ENCODE measurements at places on chromosomes 3 and 15.

GRCh38 chr15:41656188-41656587, 4.0 kb upstream of the MGA start:
- no peak for DNase-seq

DNA sequence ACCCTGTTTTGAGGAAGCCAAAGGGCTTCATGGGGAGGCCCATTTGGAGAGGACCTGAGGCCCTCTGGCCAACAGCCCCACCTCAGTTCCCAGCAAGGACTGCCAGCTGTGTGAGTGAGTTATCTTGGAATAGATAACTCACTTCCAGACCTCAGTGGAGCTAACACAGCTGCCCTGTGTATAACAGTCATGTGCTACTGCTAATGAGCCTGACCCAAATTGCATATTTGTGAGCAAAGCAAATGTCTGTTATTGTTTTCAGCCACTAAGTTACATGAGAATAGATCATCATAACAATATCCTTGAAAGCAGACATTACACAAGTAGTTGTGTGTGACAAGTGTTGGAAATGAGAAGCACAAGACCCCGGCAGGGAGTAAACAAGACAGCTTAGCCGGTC, 355.8 kb downstream of the MCTP2 start:
- DNase-seq = no peak

DNA sequence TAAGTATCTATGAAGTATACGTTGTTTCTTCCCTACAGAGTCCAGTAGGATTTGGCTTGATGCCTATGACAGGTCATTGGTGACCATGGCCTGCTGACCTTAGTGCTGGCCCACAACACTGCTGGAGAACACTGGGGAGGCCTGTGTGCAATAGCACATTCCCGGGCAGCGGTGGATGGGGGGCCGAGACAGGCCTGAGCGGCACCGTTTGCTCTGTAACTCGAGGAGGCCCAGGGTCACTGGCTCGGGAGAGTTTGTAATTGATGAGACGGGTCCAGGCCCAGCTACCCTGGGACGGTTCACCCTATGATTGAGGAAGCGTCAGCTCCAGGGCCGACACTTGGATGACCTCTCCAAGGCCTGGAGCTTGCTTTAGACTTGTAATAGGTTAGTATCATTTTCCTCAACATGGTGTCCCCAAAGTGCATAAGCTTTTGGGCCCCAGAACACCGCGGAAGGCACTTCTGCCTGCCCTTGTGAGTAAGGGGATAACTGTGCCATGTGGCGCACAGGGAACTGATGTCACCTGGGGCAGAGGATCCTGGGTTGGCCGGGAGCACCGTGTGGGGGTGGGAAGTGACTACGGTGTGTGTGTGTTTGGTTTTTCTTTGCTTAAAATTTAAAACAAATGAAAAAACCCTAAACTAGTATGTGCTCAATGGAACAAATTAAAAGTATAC, 12.0 kb downstream of the TRPM1 start:
- DNase-seq = no peak

- no peak for DNase-seq
Measured at GRCh38 chr3:193853511-193854219, 260.7 kb downstream of the OPA1 start.

DNA sequence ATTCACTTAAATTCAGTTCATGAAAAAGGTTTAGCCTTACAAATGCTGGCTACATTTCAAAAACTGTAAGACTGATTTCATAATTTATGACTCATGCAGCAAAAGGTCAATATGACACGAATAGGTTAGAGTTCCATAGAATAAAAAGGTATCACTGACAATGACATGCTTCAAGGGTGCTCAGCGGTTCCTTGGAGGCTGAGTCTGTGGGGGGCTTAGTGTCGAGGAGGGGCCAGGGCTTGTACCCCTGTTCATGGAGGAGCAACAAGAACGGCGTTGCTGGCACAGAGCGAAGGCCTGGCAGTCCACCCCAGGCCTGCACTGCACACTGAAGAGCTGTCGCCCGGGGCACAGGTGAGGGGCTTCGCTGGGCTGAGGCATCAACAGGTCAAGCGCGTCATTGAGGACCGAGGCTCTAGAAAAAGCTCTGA, 174.2 kb downstream of the NR1D2 start:
- DNase-seq = no peak

DNA sequence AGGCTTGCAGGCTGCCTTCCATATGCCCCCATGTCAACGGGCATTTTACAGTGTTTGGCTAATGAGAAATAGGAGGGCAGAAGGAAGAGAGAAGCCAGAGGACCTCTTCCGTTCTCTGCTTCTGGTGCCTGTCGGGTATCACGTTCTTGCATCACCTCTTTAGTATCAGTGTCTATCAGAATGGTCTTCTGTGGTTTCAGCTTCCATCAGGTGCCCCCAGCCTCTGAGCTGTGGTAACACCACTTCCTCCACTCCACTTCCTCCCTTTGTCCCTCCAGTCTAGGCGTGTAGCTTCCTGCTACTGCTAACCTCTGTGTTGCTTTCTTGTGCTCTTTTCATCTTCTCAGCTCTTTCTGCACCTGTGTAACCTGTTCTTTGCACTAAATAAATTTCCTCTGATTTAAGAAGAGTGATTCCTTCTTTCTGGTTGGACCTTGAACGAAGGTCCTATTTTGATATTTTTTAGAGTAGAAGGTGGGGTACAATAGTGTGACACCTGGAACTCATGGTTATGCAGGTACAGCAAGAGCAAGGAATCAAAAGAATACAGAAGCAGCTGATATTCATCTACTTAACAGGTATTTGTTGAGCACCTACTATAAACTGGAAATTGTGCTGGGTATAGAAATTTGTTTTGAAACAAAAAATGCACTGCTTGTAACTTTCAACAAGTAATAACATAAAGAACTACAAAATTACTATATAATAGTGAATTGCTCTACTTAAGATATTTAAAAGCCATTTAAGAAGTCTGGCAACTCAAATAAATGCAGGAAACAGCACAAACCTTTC, 27.4 kb upstream of the FOXB1 start:
- DNase-seq = no peak

DNA sequence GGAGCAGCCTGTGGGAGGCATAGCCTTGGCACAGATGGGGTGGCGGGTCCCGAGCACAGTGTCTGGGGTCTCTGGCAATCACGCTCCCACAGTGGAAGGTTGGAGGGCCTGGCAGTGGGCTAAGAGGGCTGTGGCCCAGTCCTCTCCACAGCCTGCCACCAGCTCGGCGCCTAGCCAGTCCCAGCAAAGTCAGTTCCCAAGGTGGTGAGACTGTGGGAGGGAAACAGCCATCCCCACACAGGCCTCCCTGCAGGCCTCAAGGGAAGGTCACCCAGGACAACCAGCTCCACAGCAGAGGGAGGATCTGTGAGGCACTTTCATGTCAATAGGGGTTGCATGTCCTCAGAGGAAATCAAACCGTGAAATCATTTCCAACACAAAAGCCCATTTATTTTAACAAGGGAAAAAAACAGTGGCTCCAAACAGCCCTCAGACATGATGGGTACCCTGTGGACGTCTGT, 27.6 kb upstream of the LIMD1 start:
- no peak for DNase-seq
